ENCODE measurements at places on chromosomes 2 and 18.

DNA sequence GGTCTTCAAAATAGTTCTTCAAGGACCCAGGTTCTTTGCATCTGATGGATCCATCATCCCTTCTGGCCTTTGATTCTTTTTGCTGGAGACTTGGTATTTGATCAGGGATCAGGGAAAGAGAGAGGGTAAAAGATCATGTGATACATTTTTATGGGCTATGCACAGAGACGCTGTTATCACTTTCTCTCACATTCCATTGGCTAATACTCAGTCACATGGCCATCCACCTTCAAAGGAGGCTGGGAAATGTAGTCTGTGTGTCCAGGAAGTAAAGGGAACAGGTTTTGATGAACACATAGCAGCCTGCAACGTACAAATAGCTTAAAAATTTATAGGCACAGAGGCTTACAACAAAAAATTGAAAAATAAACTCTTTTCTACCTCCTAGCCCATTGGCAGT lies 629.6 kb upstream of the FANCL start:
- DNase-seq = no peak

GRCh38 chr18:41449612-41450011 lies 505.4 kb upstream of the PIK3C3 start:
- DNase-seq = no peak

- DNase-seq = no peak
Measured at GRCh38 chr18:65206551-65207260, 544.1 kb upstream of the CDH7 start.

DNA sequence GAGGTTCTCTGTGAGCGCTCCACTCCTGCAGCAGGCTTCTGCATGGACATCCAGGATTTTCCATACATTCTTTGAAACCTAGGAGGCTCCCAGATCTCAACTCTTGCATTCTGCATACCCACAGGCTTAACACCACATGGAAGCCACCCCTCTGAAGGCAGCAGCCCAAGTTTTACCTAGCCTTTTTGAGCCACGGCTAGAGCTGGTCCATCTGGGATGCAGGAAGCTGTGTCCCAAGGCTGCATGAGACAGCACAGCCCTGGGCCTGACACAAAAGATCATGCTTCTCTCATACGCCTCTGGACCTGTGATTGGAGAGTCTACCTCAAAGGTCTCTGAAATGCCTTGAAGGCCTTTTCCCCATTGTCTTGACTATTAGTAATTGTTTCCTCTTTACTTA lies 53.6 kb upstream of the RPRM start:
- DNase-seq = no peak

- DNase-seq = no peak
Measured at GRCh38 chr2:183614799-183615435, 490.7 kb downstream of the NUP35 start.

DNA sequence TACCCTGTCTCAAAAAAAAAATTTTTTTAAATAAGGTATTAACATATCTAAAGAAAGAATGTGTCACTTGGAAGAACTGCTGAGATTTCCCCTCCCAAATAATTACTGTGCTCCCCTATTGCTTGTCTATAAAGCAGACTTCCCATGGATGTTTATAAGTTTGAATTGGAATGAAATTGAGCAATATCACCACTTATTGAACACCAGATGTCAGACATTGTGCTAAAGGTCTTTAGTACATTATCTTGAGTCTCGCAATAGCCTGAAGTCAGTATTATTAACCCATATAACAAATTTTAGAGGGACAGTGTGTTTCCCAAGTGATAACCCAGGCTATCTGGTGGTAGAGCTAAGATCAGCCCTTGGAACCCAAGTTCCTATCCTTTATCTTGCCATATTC lies 102.9 kb upstream of the MSH2 start:
- DNase-seq = no peak

- DNase-seq = no peak
Measured at GRCh38 chr18:58335821-58336220, 291.8 kb downstream of the NEDD4L start.

GRCh38 chr18:51194604-51195003 lies 2.9 kb downstream of the MEX3C start:
- DNase-seq = no peak

DNA sequence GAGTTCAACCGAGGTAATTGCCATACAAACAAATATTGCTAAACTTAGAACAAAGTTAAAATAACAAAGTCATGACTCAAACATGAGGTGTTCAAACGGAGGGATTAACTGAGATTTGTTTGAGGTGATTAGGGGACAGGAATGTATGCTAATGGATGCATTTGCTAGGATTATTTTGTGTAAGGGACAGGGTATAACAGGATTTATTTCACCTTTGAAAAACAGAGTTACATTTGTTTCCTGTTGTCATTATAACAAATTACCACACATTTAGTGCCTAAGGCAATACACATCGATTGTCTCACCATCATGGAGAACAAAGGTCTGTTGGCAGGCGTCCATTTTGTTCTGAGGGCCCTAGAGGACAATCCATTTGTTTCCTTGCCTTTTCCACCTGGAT lies 304.3 kb upstream of the CNTNAP5 start:
- DNase-seq = no peak

DNA sequence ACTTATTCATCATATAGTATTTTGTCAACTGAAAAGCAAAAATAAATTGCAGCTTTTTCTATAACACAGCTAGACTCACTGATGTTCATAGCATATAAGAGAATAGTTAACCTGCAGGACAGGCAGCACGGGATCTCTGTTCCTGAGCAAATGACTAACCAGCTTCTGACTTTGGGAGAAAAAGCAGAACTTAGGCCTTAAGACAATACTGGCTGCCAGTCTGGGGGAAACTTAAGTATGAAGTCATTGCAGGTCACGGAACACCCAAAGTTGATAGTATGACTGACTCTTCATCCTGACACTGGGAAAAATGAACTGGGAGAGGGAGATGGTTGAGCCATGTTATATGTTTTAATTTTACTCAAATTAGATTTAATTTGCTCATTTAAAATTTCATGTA lies 113.0 kb downstream of the DPP4 start:
- DNase-seq = no peak

DNA sequence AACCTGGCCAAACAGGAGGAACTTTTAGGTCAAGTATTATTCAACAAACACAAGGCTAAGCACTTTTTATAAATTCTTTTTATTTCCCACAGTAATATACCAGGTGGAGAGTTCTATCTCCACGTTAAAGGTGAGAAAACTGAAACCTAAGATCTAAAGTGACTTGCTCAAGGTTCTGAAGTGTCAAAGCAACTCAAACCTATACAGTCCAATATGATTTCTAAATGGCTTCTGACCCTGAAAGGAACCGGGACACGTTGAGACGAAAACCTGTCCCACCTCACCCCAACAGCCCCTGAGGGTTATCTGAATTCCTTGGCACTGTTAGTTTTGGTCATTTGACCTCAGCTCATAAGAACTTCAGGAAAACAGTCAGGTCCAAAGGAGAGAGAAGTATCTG lies 814.5 kb upstream of the LRATD1 start:
- no peak for DNase-seq

DNA sequence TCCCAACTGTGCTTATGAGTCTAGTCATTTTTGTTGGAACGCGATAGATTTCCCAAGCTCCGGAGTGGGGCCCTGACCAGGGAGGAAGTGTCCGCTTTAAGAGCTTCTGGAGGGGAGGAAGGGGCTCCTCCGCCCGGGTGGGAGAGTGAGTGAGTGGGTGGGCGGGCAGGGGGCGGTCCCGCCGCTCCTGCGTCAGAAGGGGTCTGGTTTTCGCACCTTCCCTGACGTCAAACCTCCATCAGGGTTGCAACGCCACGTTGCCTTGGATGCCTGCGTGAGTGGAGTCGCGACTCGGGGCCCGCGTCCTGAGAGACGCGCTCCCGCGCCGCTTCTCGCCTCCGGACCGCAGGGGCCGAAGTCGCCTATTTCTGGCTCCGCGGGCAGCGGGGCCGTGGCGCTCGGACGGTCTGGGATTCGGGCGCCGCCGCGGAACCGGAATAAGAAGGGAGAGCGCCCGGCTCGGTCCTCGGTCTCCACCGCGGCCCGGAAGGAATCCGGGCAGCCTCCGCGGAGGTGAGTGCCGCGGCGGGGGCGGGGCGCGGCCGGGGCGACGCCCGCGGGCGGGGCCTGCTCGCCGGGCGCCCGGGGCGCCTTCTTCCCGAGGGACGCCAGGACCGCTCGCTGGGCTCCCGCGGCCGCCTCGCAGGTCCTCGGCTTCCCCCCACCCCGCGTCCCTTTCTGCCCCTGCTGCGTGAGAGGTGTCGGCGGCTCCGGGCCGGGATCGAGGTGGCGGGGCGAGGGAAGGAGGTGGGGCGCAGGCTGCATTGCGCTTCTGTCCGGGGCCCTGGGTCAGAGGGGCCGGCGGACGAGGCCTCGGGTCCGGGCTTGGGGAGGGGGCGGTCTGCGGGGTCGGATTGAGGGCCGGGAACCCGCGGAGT lies at the start of gene ZDBF2:
Gene ZDBF2, plus strand, starts transcription at position 230 of the 878 bp plus-strand sequence. CDS start 7,187 bp downstream, outside the sequence.
- DNase-seq = no peak

- DNase-seq = no peak
Measured at GRCh38 chr2:240024766-240025165, 376 bp downstream of the NDUFA10 start.

DNA sequence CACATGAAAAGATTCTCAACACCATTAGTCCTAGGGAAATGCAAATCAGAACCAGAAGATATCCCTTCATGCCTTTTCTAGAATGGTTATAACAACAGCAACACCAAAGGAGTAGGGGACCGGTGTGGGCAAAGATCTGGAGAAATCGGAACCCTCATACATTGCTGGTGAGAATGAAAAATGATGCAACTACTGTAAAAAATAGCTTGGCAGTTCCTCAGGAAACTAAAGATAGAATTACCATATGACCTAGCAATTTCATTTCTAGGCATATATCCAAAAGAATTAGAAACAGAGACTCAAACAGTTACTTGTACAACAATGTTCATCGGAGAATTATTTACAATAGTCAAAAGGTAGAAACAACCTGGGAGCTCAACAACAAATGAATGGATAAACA lies 29.2 kb upstream of the CDH7 start:
- no peak for DNase-seq

DNA sequence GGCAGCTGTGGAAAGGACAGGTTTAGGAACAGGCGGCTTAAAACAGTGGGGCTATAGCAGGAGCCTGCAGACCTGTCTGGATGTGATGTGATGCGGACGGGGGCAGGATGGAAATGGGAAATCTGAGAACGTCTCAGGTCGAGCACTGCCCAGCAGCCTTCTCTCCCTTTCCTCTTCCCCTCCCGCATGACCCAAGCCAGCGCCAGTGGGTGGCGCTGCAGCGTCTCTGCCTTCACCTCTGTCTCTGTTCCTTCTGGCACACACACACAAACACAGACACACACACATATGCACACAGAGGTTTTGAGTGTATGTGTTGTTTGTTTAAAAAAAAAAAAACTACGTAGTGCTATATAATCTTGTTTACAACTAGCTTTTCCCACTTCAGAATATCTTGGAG lies 82.0 kb upstream of the SLC66A3 start:
- DNase-seq = no peak

DNA sequence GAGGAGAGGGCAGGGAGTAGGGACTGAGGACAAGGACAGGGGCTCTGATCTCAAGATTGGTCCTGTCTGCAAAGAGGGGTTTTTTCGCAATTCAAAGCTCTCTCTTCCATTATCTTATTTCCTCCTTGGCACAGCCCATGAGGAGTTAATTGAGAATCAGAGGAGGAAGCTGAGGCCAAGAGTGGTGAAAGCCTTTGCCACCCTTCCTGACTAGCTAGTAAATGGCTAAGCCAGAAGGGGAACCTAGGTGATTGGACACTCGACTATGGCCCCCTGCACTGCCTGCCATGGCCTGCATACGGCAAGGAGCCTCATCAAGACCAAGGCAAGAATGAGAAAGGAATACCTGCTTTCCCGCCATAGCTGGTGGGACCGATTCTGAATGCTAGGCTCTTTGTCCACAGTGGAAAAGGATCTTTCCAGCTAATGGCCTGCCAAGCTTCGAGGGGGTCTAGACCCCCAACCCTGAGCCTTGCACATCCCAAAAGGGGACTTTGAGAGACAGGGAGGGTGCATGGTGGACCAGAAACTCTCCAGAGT lies 237.9 kb downstream of the HAUS1 start:
- no peak for DNase-seq

- DNase-seq = no peak
Measured at GRCh38 chr2:1781291-1782080, 37.2 kb upstream of the PXDN start.

GRCh38 chr2:74461187-74462053 lies 3.2 kb downstream of the WBP1 start:
- no peak for DNase-seq
